ENCODE measurements at places on chromosomes 5 and 9.

DNA sequence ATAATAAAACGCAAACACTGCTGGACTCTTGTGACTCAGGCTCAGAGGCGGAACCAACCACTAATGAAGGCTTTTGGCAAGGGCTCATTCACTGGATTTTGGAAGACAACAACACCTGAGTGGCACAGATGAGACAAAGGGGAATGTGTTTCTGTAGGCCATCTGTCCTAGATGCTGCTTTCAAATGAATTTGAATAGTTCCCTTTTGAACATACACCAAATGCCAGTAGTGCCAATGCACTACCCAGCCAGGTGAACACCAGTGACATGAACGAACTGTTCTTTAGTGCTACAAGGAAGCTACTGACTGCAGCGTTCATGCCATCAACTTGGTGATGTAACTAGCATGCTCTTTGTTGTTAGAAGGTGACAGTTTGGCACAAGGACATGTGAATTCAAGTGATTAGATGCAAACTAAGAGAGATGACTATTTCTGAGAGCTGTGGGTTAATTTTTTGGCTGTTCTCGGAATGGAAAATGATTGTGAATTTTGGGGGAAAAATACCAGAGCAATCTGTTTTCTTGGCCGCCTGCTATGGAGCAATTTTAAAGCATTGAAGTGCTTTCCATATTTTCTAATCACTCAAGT is 173.7 kb downstream of the SLC24A2 start:
- DNase-seq = no peak

DNA sequence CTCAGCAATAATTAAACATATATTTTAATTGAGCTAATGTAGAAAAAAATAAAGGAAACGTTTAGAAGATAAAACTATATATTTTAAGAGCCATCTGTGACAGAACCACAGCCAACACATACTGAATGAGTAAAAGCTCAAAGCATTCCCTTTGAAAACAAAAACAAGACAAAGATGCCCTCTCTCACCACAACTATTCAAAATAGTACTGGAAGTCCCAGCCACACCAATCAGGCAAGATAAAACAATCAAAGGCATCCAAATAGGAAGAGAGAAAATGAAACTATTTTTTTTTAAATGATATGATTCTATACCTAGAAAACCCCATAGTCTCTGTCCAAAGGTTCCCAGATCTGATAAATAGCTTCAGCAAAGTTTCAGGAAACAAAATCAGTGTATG is 262.0 kb downstream of the HTR1A start:
- no peak for DNase-seq

DNA sequence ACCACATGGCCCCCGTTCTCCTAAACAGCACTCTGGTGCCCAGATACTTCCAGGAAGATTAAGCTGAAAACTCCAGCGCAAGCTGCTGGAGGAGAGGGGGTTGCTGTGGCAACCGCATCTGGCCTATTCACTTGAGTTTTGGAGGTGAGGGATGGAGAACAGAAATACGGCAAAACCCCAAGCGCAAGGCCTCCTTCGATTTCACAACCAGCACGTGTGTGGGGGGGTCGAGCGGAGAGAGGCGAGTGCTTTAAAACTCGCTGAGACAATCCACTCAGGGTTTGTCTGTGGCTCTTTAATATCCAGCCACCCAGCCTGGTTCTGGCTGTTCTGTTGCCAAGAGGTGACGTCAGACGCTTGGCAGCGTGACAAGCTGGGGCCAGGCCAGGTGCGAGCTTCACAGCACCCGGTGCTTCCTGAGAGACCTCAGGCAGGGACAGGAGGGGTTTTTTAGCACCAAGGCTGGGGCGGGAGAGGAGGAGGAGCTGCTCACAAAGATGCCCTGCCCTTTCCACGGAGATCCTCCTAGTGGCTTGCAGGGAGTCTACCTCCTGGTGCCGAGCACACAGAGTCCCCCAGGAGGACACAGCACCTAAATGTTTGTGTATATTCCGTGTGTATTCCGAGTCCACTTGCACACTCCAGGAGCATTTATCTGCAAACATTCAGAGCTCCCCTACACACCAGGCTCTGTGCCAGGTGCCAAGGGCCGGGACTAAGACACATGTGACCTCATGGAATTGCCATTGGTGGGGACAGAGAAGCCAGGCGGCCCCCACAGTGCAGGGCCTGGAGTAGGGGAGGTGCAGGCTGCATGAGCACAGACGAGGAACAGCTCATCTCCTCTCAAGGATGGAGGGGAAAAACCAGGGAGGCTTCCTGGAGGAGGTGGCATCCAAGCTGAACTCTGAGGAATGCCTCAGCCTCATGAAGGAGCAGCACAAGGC is 194.6 kb downstream of the OLFM1 start:
- peak; percentile 4 for DNase-seq

DNA sequence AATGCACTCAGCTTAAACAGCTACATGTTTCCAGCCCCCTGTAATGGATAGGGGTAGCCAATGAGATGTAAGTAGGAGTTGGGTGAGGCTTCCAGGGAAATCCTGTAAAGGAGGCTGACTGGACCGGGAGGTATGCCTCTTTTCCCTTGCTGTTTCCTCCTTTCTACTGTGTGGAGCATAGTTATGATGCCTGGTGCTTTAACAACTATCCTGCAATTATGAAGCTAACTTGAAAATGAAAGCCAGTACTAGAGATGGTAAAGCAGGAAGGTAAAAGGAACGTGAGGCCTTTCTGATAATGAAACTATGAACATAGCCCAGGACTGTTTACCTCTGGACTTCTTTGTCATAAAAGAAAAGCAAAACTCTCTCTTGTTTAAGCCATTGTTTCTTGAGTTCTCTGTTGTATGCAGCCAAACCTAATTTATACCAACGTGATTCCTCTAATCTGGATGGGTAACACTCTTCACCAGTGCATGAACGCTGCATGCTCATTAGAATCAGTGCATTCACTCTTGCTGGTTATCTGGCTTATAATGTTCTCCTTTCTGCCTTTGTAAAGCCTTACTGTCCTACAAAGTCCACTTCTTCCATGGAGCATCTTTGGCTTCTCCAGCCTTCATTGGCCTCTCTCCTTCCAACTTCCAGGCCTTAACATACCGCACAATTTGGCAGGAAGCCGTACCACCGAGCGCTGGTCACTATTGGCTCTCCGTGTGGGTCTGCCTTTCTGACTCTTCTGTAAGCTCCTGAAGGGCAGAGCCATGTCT is 8.3 kb upstream of the ARHGEF28 start:
- no peak for DNase-seq

GRCh38 chr5:76710991-76711390 is 4.9 kb upstream of the F2R start:
- no peak for DNase-seq

GRCh38 chr9:83238871-83239640 is 176.1 kb upstream of the RASEF start:
- no peak for DNase-seq

- no peak for DNase-seq
Measured at GRCh38 chr5:92979716-92980115, 601.3 kb downstream of the NR2F1-AS1 start.

DNA sequence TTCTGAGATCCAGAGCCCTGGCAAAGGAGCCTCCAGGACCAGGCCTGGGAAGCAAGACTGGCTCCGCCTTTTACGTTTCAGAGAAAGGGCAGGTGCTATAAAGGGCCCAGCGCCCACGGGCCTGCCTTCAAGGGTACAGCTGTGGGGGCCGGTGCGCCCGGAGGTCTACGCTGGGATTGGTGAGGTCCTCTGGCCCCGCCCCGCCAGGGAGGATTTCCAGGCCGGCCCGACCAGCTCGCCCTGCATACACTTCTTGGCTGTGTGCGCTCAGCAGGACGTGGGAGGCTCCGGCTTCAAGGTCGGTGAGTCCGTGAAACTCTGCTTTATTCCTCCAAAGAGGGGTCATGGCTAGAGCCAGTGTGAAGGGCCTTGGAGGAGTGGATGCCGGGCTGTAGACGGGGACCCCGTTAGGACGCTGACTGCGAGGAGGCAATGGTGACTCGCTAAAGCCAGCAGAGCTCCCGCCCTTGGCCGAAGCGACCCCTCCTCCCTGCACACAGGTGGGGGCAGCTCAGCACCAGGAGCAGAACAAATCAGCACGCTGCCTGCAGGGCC is at the start of gene CKMT2:
TSS of gene CKMT2 (plus strand) at position 243 of the 555 bp plus-strand sequence. CDS start 17,811 bp downstream, outside the sequence.
- no peak for DNase-seq

DNA sequence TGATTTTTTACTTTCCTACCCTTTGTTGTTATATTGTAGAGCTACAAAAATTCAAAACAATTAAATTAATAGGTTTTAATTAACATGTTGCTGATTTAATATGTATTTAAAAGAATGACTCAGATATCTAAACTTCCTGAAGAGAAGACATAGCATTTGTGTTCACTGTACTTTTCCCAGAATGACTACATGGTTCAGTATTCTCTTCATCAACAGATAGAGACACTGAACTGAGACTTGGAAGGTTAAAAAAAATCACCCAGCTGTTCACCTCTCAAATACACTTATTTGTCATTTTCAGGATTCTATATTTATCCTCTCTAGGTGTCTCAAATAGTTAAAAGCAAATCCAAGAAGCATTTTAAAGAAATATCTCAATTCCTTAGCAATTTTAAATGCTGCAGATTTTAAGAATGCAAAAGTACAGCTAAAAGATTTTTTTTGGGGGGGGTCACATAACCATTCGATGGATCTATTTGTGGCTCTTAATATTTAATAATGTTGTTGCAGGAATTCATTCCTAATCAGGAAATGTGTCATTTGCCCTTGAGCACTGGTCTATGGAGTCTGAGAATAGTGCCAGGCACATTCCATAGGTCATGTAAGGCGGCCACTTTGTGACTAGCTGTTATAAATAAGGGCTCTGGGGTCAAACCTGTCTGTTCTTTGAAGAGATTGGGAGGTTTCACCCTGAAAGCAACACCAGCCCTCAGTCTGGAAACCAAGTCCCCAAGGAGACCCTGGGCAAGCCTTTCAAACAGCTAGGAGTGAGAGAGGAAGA is 463.1 kb downstream of the NR2F1-AS1 start:
- DNase-seq = no peak

GRCh38 chr5:159837860-159838259 is 78.4 kb upstream of the ADRA1B start:
- DNase-seq = no peak

DNA sequence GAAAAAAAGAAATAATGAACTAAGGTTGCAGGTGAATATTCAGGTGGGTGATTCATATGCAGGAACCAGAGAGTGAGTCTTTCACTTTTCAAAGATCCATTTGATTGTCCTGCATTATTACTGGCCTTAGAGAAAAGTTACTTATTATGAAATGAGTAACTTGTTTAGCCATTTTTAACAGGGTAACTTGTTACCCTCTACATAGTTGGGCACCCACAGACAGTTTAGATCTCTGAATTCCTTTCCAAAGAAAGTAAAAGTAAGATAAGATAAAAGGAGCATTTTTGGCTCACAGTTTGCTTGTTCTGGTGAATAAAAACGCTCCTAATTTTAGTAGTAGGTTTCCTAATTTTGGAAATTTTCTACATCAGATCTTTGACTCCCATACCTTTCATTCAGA is 54.1 kb upstream of the DAB2 start:
- DNase-seq = no peak

DNA sequence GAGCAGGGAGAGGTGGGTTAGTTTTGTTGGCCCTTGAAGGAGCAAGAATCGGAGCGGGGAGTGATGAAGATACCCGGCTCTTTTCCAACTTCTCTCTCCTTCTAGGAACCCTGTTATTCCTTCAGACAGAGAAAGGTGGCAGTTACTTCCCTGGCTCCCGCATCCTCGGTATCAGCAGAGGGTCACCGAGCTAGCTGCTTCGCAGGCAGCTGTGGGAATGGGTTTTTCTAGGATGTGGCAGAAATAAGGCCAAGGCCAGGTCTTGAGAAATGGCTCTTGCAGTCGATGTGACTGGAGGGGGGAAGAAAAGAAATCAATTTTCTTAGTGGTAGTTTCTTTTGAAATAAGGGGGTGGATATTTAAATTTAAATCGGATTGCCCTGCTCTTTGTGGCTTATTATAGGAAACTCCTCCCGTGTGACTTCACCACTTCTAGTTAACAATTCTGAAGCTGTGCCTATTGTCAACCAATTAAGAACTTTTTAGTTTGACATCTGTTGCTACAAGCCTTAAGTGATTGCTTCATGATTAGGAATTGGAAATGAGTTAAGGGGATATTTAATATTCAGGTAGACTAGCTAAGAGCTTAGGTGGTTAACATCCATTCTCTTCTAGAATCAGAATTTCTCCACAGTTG is 1.4 kb downstream of the SAP30L start:
- peak; percentile 32 for DNase-seq

DNA sequence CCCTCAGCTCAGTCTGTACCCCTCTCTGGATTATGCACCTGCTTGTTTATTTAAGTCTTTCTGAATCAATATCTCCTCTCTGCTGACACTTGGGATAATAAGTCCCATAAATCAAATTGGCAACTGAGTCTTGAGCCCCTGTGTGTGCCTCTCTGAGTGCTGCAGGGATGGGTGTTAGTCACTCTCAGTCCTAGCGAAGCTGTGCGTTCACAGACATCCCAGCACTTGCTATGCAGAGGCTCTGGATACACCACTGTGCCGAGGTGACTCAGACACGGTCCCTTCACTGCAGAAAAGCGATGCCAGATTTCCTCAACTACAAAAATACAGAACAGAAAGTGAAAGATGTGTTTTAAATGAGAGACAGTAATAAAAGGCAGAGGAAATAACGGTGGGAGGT is 4.1 kb upstream of the KCNMB1 start:
- peak; percentile 31 for DNase-seq

- no peak for DNase-seq
Measured at GRCh38 chr5:122083535-122083934, 5.5 kb upstream of the LOX start.

- DNase-seq = no peak
Measured at GRCh38 chr5:138989720-138990119, 114.6 kb upstream of the LRRTM2 start.

DNA sequence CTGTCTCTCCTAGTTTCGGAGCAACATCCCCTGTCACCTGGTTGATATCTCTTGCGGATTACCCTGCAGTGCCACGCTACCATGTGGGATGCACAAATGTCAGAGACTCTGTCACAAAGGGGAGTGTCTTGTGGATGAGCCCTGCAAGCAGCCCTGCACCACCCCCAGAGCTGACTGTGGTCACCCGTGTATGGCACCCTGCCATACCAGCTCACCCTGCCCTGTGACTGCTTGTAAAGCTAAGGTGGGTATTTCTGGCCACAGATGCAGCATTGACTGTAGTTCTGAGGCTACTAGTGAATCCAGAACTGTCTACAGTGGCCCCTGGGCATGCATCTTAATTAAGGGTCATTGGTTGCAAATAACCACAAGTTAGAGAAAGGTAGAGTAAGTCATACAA is 50.8 kb downstream of the AQP7 start:
- DNase-seq = no peak

GRCh38 chr5:57302643-57303042 is 128.8 kb downstream of the GPBP1 start:
- DNase-seq = no peak

DNA sequence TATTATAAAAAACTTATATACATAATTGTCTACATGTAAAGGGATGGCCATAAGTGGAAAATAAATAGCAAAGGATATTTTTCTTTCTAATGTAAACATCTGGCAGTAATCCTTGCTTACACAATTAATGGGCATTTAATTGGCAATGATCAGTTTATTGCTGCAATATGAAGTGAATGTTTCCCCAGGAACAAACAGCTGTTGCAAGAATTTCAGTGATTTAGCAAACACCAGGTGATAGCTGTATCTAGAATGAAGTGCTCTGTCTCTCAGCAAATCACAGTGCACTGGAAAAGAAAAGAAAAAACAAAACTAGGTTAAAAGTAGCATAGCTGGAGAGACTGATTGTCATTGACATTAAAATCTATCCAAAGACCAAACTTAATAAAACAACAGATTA is 594.5 kb upstream of the ARRDC3 start:
- DNase-seq = no peak

GRCh38 chr5:106097340-106097739 is 1573.4 kb downstream of the EFNA5 start:
- no peak for DNase-seq

All from CD4-positive, alpha-beta T cell treated with Interleukin-17A for 1 hour (primary cell).